ENCODE measurements at places on chromosomes 5 and 9.

DNA sequence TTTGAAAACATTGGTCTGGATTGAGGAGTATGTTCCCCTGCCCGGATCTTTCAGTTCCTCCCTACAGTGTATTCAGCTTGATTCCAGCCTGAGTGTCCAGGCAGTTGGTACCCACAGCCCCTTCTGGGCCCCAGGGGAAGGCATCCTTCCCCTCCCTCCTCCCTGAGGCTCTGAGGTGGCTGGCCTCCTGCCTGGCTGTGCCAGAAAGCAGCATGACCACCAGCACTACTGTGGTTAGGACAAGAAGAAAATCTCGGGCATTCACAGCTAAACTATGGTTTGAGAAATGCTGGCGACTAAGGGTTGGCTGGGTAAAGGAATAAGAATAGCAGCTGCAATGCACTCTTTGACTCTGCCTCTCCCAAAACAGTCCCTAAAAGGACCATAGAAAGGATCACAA is 84.6 kb upstream of the LIFR start:
- DNase-seq = no peak

DNA sequence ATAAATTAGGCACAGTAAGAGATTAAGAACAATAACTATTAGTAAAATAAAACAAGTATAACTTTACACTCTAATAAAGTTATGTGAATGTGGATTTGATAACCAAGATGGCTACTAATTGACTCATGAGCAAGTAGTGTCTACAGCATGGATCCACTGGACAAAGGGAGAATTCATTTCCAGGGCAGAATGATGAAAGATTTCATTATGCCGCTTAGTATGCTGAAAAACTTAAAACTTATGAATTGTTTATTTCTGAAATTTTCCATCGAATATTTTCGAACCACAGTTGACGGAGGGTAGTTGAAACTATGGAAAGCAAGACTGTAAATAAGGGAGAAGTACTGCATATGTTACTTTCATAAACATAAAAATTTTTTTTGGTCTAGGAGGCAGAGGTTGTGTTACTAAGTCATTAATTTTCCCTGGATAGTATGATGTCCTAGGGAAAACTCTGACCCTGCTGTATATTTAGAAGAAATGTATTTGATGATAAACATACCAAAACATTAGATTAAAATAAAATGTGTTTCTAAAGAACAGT is 24.9 kb upstream of the TARS1 start:
- no peak for DNase-seq

GRCh38 chr9:104485014-104485413 is 19.0 kb upstream of the OR13F1 start:
- DNase-seq = no peak

GRCh38 chr5:52863715-52864290 is 76.1 kb downstream of the ITGA1 start:
- DNase-seq = peak; percentile 32

- DNase-seq = no peak
These were observed 61.1 kb upstream of the CCL21 start for GRCh38 chr9:34771007-34771406.
